ENCODE measurements at places on chromosomes 16 and 17.
A peak's percentile ranks its signal among the peaks of the same experiment; 100 is the strongest.

DNA sequence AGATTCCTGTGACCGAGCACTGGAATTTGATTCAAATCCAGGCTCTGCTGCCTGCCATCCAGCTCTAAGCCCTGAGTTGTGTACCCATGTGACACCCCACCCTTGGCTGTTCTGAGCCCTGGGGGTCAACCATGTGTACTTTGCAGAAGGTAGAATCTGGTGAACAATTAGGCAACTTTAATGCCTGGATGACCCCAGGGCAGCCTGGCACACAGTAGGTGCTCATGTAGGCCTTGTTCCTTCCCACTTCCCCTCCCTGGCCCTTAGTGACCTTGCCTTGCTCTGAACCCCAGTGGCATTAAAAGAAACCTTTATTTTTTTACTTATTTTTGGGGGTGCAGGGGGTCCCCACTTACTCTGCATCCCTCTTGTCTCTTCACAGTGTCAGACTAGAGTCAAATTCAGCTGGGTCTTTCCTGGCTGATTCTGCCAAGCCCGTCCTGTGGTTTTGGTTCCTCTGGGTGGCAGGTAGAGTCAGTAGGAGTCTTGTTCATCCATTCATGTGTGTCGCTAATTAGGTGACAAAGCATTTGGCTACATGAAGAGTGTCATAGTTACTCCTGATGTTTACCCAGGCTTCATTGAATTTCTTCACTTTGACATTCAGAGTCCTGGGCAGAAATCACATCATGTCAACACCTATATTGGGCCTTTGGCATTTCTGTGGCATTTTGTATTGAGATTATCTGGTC, 89.1 kb downstream of the PLCG2 start:
- no peak for DNase-seq

DNA sequence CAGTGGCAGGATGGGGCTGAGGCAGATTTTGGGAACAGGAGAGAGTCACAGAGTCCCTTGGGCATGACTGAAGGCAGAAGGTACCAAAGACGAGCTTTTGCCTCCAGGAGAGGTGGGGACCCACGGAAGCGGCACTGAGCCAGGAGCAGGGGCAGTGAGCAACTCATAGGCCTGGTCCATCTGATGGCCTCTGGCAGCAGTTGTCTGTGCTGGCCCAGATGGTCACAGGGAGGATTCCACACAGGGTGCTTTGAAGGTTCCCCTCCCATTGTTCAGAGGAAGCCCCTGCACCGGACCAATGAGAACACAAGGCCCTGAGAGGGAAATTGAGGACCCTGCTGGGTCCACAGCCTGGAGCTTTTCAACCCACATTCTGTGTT, 360.3 kb upstream of the TNRC6C start:
- DNase-seq: no peak

DNA sequence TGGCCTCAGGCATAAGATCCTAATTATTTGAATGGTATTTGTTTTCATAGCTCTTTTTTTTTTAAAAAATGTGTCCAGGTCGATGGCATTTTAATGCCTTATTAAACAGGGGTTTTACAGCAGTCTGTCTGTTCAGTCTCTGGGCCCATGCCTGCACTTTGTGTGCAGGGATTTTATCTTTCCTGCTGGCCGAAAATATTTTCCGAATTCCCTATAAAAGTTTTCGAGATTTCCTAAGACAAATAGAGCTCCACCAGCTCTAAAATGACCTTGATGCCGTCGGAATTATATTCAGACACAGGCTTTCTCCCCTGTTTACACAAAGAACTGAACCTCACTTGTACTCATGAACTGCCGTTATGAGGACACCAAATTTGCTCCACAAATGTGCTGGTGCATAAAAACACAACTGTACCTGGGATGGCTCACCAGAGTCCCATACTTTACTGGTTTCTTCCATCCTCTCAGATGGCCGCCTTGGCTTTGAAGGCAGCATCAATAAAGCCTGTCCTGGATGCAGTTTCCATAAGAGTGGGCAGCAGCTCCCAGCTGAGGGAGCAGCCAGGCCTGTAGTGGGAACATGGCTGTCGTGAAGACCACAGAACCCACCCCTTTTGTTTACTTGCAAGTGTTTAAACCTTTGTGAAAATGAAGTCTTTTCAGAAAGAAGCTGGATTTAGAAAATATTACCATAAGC, 44.9 kb downstream of the TBX4 start:
- DNase-seq: no peak

- DNase-seq: no peak
Observed at GRCh38 chr17:1029922-1030644, 33.2 kb downstream of the TIMM22 start.

DNA sequence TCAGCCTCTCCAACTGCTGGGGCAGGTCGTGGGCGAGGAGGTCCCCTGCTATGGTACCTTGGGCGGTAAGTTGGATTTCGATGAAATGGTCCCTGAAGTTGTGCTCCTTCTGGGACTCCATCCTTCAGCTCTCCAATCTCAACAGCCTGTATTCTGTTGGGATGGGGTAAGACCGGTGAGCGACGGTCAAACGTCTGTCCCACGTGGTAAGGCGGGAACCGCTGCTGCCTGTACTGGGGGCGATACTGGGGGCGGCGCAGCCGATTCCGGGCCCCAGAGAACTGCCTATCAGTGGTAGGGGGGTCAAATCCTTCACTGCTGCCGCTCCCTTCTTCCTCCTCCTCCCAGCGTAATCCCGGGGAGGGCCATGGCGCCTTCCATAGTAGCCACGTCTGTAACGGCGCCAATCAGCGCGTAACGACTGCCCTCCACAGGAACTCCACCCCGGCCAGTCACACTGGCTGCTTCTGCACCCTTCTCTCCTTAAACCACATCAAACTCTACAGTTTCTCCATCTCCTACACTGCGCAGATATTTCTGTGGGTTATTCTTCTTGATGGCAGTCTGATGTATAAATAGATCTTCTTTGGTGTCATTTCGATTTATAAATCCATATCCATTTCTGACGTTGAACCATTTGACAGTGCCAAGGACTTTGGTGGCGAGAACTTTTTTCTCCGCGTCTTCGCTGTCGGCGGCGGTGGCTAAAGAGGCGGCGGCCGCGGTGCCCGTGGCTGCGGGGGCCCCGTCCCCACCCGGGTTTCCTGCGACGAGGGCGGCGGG, 41.1 kb downstream of the AHSP start:
- DNase-seq: no peak

DNA sequence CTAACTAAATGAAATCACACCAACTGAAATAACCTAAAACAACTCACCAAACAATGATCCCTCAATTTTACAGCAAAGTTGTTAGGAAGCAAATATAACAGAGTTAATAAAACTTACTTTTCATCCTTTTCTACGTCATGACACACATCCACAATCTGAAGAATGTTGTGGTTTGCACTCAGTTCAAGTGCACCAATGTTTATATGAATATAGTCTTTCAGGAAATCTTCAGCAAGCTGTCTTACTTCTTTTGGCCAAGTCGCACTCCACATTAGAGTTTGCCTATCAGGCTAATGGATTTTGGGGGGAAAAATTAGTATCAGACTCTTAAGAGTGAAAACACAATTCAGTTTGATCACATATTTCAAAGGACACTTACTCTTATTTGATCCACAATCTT, 3.3 kb downstream of the DDX5 start:
- no peak for DNase-seq

GRCh38 chr16:27756206-27756970, 206.4 kb downstream of the KATNIP start:
- peak; percentile 17 for DNase-seq

DNA sequence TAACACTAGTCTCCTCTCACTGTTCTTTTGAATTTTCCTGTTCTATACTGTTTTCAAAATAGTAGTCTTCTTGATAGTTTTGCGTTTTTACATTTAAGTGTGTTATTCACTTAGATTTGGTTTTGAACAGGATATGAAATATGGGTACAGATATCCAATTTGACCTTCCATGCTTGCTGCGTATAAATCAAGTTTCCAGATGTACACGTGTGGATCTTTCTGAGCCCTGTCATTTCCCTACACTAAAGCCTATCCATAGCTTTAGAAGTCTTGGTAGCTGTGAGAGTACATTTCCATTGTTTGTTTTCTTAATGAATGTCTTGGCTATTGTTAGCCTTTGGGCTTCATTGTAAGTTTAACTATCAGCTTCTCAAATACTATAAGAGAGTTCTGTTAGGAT, 20.4 kb downstream of the CYLD start:
- DNase-seq: no peak

- no peak for DNase-seq
Observed at GRCh38 chr17:49497148-49498028, 2.3 kb downstream of the NGFR start.

DNA sequence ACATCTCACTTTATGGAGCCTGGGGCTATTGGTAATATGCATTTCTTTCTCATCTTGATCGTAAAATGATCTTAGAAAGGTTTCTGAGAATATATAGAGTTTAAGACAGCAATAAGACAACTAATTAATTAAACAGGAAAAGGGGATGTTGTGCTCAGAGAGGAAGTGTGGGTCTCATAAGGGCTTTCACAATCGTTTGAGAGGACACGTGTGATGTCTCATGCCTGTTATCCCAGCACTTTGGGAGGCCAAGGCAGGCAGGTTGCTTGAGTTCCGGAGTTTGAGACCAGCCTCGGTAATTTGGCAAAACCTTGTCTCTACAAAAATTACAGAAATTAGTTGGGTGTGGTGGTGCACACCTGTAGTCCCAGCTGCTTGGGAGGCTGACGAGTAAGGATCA, 295.6 kb downstream of the WWOX start:
- no peak for DNase-seq

GRCh38 chr17:81237591-81238489, 1.0 kb downstream of the TEPSIN start:
- DNase-seq: no peak

DNA sequence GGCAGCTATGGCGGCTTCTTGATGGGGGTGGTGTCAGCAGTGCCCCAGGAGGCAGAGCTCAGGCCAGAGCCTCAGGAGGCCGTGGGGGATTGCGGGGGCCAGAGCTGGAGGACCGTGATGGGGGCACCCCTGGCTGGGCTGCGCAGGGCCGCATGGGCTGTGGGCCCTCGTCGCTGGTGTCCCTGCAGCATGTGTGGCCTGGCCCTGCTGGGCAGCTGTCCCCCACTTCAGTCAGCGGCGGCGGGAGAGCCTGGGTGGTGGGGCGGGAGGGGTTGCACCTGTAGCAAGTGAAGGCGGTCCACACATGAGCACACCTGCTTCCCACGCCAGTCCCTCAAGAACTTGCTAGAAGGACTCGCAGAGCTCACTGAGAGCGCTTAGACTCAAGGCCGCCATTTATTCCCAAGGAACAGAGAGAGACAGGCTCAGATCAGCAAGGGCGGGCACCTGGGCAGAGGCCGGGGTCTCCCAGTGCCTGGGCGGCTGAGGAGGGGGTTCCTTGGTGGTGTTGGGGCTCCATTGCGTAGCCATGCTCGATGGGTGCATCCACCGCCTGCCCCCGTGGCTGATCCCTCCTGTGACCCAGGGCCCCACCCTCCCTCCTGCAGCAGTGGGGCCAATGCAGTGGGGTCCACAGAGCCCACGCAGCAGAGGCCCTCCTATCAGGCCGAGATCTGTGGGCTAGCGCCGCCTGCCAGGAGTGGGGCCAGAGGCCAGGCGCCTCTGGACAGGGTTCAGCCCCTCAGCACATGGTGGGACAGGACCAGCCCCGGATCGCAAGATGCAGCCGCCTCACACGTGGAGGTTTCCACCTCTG, 15.7 kb downstream of the PRSS27 start:
- DNase-seq: no peak

GRCh38 chr17:60901806-60902205, 224.2 kb downstream of the BCAS3 start:
- no peak for DNase-seq

GRCh38 chr17:59456923-59457615, 108.3 kb upstream of the DHX40 start:
- no peak for DNase-seq

GRCh38 chr16:6484935-6485334, 847.7 kb upstream of the RBFOX1 start:
- DNase-seq: no peak

GRCh38 chr17:50918933-50919296, 52.8 kb upstream of the TOB1 start:
- DNase-seq: no peak

DNA sequence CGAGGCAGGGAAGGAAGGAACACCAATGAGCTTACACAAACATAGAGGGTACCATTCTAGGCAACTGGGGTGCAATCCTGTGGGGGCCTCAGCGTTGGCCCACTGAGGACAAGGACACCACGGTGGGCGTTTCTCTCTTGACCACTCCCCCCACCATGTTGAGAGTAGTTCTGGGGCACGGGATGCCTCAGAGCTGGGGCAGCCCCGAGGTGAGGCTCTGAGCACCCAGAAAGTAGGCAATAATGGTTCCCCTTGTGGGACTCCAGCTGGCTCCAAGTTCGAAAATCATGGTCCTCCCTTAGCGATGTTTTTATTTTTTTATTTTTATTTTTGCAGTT, 5.1 kb downstream of the PRSS21 start:
- no peak for DNase-seq

DNA sequence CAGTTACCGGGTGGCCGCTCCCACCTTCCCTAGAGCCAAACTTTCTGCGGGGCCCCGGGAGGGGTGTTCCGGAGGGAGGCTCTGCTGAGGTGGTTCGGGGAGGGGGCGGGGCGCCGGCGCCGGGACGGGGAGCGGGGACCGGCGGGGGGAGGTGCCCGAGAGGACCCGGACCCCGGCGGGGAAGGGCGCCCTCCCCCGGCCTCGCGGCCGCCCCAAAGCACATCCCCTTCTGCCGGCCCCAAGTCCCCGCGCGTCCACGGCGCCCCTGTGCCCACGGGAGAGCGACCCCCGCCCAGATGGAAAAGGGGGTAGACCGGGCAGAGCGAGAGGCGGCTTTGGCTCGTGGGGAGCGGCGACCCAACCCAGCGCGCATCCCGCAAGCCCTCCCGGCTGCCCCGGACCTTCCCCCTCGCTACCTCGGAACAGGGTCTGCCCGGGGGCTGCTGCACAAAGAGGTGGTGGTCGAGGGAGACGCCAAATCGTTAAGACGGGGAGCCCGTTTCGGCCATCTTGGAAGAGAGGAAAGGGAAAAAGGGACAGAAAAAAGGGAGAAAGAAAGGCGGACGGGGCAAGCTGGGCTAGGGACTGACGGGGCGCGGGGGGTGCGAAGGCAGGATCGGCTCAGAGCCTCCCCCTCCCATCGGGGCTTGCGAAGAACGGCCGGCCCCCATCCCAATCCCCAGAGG, 530 bp downstream of the PCGF2 start:
- DNase-seq: peak; percentile 49

DNA sequence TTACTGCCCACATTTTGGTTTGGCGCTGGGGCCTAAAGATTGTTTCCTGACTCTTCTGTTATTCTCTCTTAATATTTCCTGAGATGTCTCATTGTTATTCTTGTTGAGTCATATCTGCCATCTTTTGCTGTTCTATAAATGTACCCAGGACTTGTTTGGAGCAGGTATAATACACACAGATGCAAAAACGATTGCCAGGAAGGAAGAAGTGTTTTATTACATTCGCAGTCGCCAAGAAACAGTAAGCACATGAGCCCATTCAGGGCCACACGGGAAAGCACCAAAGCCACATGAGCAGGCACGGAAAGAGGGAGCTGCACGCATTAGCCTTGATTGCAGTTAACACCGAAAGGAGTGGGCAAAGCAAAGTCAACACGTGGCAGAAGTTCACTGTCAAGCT, 70.2 kb downstream of the ARHGAP44 start:
- no peak for DNase-seq

DNA sequence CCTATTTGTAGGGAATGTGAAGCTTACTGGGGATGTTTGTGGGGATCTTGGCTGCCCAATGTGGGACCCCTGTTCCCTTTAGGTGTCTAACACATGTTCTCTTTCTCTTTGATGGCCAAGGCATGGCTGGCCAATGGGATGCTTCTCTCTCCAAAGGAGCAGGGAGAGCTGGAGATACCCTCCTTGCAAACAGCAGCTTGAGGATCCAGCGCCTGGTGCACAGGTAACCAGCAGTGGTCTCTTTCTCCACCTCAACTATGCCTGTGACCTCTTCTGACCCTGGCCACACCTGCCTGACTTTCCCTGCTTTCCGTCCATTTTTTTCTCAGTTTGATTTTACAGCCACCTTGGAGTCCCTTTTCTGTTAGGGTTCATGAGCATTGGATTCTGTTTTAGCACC, 16.8 kb upstream of the NKD1 start:
- DNase-seq: no peak
